ENCODE measurements at places on chromosomes 13 and 19. TPM values are rescaled to one million over a fixed set of nuclear protein-coding genes. Genes with fewer than 3 reads are reported as not detected.

DNA sequence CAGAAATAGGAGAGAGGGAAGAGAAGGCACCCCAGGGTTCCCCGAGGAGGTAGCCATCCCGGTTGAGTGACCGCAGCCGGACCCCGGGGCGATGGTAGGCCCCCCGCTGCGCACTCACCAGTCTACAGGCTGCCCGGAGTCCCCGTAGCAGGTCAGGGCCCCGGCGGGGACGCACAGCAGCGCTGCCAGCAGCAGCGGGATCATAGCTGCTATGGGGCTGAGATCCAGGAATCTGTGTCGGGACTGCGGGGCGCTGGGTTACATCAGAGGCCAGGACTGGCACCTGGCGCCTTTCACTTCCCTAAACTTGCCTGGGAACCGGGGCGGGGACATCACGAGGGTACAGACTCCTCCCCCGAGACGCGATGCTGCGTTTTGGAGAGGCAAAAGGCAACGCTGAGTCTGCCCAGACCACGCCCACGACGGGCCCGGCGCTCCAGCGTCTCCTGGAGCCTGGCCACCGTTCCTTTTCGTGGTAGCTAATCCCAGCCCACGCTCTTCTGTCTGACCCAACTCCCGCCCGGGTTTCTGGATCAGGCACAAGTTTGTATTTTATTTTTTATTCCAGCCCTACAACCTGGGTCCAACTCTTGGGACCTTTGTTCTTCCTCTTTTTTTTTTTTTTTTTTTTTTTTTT lies at the start of gene DNASE2:
Gene DNASE2 (minus strand): TSS at position 278 of the 637 bp plus-strand sequence. CDS start 74 bp downstream, at position 204.
- peak; percentile 98 for DNase-seq

DNA sequence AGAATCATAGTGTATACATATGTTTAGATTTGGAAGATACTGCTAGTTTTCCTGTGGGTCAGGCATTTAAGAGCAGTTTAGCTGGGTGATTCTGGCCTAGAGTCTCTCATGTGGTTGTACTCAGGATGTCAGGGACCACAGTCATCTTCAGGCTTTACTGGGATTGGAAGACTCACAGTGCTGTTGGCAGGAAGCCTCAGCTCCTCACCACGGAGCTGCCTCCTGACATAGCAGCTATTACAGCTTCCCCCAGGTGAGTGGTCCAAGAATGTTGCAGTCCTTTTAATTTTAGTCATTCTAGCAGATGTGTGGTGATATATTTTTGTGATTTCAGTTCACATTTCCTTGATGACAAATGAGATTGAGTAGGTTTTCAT lies 16.9 kb upstream of the GPR18 start:
- DNase-seq: no peak

- no peak for DNase-seq
Measured at GRCh38 chr13:51805925-51806324, 2.0 kb upstream of the DHRS12 start.

Gene ELF1
- total RNA-seq: 19.1 TPM

DNA sequence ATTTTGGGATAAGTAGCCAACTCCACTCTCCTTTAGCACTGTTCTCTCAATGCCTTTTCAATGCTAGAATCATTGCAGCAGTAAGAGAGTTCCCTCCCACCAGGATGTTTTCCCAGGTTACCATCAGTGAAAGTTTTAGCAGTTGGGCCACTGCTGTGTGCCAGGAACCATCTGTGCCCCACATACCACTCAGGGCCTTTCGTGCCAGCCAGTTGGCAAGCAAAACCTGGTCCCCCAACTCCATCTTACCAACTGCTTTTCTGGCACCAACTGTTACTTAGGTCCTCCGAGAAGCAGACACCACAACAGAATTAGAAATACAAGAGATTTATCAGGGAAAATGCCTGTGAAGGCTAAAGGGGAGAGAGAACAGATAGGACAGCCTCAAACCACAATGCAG lies 533.4 kb upstream of the NBEA start:
- no peak for DNase-seq

- DNase-seq: no peak
Measured at GRCh38 chr13:110546926-110547325, 14.6 kb downstream of the RAB20 start.

DNA sequence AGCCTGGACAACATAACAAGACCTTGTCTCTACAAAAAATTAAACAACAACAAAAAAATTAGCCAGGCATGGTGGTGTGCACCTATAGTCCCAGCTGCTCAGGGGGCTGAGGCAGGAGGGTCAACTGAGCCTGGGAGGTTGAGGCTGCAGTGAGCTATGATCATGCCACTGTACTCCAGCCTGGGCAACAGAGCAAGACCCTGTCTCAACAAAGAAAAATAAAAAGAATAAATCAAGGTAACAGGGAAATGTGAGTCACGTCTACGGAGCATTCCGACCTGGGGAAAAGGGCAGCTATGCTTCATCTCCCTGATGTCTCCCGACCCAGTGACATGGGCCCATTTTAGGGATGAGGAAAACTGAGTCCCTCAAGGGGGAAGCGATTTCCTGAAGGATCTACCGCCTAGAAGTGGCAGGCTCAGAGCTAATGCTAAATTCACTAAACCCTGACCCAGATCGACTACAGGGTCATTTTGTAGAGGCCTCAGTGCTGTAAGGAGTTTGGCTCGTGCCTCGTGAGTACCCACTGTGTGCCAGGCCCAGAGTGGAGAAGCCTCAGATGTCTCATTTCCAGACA lies 19.5 kb downstream of the PTPRS start:
- no peak for DNase-seq

GRCh38 chr13:23680845-23681669 lies 110.8 kb downstream of the TNFRSF19 start:
- no peak for DNase-seq

- no peak for DNase-seq
Measured at GRCh38 chr13:74093691-74094090, 40.5 kb downstream of the KLF12 start.

Gene SLC6A16
- 4.3 TPM for total RNA-seq

DNA sequence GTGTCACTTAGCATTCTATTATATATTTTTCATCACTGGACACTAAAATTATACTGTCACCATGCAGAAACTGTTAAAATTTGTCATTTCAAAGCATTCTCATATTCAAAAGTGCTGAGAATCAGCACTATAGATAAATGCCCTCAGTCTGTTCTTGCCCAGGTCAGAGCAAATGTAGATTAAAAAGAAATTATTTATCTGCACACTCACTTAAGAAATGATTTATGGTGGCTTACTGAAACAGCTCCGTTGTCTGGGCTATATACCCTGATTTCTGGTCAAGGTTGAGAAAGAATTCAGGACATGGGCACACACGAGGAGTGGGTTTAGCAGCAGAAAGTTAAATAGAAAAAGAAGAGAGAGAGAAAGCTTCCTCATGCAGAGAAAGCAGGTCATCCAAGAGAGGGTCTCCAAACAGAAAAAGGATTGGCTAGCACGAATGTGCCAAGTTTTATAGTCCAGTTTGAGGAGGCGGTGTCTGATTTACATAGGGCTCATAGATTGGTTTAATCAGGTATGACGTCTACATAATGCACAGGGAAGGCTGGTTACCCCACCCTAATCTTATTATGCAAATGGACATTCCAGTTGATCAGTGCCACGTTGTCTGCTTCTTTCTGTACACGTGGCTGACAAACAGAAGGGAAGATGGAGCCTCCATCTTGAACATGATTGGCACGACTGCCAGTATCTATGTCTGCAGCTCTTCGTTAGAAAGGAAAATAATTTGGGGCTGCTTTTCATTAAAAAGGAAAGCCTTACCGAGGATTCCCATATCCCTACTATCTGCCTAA lies 47.3 kb upstream of the N4BP2L1 start:
- no peak for DNase-seq

GRCh38 chr13:21683034-21683733 lies 12.3 kb downstream of the FGF9 start:
- DNase-seq: no peak

DNA sequence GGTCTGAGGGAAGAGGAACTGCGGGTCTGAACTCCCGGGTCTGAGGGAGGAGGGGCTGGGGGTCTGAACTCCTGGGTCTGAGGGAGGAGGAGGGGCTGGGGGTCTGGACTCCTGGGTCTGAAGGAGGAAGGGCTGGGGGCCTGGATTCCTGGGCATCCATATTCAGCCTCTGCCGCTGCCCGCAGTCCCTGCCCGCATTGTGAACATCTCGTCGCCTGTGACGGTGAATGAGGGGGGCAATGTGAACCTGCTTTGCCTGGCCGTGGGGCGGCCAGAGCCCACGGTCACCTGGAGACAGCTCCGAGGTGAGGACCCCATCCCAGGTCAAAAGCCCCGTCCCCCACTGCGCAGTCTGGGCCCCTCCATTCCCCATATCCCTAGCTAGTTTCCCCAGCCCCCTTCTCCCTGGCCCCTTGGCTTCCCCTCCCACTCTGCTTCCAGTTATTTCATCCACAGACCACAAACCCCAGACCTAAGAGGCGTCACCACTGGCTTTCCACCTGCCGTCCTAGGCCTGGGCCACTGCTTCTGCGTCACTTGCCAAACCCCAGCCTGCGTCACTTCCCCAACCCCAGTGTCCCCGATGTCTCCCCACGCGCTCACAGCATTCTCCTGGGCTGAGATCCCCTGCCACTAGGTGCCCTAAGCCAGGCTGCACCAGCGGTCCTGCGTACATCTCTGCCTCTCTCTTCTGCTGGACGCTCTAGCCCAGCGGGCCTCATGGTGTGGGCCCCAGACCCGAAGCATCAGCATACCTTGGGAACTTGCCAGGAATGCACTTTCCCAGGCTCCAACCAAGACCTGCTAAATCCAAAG lies 13.9 kb downstream of the IGLON5 start:
- peak; percentile 41 for DNase-seq

Gene KLHL1
- not detected for total RNA-seq

Gene ZNF626
- total RNA-seq: not detected

Gene TMEM147
- total RNA-seq: 208 TPM

Gene ACOD1
- not detected for total RNA-seq

GRCh38 chr19:51882518-51882917 lies 5.2 kb downstream of the ZNF577 start:
- no peak for DNase-seq

DNA sequence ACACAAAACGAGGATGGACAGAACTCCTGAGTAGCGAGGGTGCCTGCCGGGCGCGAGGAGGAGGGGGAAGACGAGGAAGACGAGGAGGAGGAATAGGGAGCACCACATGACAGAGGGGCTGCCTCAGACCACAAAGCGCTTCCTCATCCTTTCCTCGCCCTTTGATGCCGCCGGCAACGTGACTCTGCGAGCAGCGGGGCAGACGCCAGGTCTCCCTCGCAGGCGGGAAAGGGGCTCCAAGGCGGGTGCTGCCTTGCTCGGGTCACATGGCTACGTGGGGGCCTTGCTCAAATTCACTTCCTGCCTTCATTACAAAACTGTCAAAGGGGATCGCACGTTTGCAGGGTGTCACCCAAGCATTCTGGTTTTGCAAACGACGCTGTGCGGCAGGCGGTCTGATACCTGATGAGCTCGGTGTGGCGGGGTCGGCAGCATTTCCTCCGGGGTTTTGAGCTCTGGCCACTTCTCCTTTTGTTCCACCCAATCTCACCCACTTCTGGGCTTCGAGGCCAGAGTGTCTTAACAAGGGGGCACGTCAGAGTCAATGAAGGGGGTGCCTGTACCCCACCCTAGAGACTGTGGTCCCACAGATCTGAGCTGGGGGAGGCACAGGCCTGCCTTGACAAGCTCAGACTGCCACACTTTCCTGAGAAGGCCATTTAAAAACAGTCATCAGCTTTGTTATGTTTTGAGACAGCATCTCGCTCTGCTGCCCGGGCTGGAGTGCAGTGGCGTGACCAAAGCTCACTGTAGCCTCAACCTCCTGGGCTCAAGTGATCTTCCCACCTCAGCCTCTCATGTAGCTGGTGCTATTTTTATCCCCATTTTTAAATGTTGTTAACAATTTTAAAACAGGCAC lies 14.9 kb downstream of the MAP2K2 start:
- no peak for DNase-seq

DNA sequence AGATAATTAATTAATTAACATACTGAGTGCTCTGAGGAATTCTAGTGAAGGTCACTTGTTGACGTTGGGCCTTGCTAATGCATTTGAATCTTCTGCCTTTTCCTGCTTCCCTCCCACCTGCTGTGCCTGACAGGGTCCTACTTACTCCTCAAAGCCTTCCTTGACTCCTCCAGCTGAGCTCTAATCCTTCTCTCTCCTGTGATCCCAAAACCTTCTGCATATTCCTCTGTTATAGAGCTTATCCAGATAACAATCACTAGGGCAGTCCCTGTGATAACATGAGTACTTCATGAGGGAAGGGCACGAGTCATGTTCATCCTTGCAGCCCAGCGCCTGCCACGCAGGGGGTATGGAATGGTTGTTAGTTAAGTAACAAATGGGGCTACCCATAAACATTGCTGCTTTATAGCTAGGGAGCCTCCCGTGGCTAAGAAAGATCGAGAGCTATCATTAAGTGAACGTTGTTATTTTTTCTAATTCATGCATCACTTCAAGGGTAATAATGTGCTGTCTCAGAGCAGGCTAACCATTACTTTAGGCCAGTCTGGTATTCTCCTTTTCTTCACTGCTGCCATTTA lies 19.1 kb upstream of the SPATA13 start:
- DNase-seq: peak; percentile 52

Gene CALR
- total RNA-seq: 911 TPM

Gene THSD1
- 0.07 TPM for total RNA-seq

GRCh38 chr13:112910016-112910415 lies 59.0 kb upstream of the MCF2L start:
- DNase-seq: no peak

GRCh38 chr13:102141625-102142472 lies 260.0 kb downstream of the FGF14 start:
- peak; percentile 1 for DNase-seq

Gene RGL3
- total RNA-seq: 7.8 TPM

Gene IGFL1
- total RNA-seq: not detected

Gene COX7A1
- total RNA-seq: 0.18 TPM

Gene PLVAP
- total RNA-seq: not detected

- DNase-seq: no peak
Measured at GRCh38 chr13:70896136-70896535, 787.9 kb upstream of the KLHL1 start.

GRCh38 chr19:36417752-36418286 lies 625 bp downstream of the ZFP82 start:
- DNase-seq: no peak

GRCh38 chr19:6238643-6239281 lies 41.0 kb downstream of the MLLT1 start:
- DNase-seq: peak; percentile 55

GRCh38 chr19:50562996-50563395 lies 5.2 kb downstream of the LRRC4B start:
- DNase-seq: peak; percentile 41

DNA sequence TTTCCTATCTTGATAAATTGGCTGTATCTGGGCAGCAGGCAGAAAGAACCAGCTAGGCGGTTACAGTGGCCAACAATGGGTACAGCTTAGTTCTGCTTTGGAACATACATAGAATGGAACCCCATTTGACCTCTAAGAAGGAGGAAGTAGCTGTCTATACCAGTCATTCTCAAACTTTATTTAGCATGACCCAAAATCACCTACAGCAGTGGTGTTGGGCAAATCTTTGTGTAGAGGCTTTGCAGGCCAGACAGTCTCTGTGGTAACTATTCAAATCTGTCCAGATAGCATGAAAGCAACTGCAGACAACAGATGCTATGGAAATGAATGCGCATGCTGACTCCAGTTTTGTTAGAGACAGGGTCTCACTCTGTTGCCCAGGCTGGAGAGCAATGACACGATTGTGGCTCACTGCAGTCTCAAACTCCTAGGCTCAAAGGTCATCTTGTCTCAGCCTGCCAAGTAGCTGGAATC lies 12.0 kb upstream of the KCNC3 start:
- no peak for DNase-seq
